ENCODE measurements at places on chromosomes 5 and 9.

GRCh38 chr5:143850050-143850683, 38.2 kb downstream of the HMHB1 start:
- DNase-seq: no peak

- DNase-seq: no peak
These were observed 106.2 kb downstream of the CEMIP2 start for GRCh38 chr9:71662082-71662481.

- no peak for DNase-seq
These were observed 188.6 kb downstream of the CARTPT start for GRCh38 chr5:71907608-71908145.

DNA sequence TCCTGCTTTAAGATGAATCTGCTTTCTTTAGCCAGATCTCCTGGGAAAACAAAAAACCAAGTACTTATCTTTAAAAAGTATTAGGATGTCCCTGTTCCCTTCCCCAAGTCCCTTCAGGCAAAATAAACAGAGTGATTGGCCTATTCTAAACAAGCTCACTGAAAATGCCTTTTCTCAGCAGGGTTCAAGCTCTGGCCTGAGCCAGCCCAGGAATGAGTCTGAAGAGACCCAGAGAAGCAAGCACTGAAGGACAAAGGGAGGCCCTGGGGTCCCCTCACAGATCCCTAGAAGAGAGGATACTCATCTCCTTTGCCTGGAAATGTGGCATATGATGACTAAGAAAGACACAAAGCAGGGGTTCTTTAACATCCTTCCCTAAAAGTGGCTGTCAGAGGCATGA, 66.8 kb upstream of the MAP1B start:
- DNase-seq: no peak

DNA sequence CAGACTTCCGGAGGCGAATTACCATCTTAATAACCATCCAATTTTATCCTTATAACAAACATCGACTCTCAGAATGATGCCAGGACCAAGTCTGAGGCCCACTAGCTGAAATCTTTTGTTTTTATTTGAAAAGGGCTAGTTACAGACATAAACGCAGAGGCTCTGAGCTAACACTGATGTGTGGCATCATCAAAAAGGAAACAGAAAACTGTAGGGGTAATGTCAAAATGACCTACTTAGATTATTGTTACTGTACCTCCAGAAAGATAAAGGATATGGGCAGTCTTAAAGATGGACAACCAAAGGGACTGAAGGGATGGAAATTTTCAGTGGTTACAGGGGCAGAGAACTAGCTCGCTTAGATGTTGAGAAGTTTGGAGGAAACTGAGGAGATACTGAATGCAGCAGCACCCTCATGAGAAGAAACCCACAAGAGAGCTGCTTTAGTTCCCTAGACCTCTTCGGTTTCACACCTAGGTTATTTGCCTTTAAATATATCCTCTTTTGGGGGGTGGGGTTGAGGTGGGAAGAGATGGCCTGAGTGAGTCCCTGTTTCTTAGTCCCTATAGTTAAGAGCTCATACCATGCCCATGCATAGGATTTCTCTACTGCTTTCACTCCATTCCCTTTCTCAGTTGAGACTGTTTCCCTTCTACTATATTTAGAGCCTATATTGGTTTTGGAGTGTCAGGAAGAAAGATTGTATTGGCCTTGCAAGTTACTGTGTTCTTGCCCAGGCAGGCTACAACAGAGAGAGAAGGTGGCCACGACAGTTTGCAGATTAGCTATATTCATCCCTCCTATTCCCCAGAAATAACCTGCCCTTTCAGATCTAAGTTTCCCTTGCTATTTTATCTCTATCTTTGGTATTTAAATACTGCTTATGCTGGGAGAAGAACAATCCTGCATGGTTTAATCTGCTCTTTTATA, 320.4 kb upstream of the EFNA5 start:
- no peak for DNase-seq

DNA sequence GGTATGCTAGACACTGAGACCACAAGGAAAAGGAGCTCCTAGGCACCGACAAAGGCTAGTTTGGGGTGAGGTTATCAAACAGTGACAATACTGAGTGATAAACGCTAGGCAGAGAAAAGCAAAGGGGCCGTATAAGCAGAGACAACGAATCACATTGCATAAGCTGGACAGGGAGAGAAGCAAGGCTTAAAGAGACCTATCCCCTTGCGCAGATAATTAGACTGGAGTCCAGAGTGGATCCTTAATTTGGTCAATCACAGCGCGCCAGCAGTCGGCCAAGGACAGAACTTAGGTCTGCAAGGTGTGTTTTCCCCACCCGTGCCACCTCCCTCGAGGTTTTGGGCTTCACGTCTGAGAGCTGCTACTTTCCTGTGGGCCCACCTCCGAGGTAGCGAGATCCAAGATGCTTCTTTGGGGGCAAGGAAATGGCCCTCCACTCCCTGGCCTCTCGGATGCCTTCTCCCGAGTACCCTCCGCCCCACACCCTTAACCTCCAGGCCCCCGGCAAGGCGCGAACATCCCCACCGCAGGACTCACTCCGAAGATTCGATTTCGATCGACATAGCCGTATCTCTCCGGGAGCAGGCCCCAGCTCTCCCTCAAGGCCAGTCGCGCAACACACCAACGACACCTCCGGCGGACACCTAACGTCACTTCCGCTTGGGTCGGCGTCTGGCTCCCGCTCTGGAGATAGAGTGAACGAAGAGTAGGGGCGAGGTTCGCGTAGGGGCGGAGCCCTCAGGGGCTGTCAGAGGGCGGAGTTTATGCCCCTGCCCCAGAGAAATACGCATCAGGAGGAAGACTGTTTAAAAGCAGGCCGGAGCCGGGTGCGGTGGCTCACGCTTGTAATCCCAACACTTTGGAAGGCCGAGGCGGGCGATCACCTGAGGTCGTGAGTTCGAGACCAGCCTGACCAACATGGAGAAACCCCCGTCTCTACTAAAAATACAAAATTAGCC, at the start of gene SMU1:
Gene SMU1, minus strand, starts transcription at position 629 of the 959 bp plus-strand sequence. Its CDS starts 66 bp downstream, at position 563.
- DNase-seq: peak; percentile 91

DNA sequence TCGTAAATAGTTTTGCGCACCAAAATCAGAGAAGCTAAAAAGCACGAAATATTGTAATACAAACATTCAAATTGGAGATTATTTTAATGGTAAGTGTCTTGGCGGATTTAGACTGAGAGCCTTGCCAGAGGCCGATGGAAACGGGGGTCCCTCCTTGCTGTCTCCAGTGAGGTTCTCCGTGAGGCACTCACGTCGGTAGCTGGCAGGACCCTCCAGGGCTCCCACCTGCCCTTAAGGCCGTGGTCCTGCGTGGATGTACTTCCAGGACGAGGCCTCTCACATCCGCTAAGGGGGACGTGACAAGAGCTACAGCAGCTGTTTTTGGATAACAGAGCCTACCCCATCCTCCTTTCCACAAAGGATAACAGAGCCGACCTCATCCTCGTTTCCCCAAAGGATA, 7.9 kb downstream of the NKD2 start:
- no peak for DNase-seq

GRCh38 chr9:37914154-37914551, 10.2 kb upstream of the SLC25A51 start:
- no peak for DNase-seq

GRCh38 chr5:154002511-154003020, 36.1 kb downstream of the FAM114A2 start:
- no peak for DNase-seq

DNA sequence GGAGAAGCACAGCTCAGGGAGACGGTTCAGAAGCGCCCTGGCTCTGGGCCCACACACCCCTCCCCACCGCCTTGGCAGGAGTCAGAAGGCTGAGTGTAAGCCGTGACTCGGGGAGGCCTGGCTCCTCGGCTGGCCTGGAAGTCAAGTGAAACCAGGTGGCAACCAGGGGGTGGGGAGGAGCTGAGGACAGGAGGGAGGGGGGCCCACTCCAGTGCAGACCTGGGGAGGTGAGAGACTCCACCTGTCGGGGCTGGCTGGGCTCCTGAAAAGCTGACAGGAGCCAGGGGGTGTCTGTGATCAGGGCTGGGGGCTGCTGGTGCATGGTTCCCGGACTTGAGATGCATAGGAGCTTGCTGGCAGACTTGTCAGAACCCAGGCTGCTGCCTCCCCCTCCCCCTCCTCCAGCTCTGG, 150.2 kb upstream of the PHYKPL start:
- no peak for DNase-seq

- DNase-seq: no peak
These were observed 139.9 kb downstream of the RFX3 start for GRCh38 chr9:3385871-3386270.

DNA sequence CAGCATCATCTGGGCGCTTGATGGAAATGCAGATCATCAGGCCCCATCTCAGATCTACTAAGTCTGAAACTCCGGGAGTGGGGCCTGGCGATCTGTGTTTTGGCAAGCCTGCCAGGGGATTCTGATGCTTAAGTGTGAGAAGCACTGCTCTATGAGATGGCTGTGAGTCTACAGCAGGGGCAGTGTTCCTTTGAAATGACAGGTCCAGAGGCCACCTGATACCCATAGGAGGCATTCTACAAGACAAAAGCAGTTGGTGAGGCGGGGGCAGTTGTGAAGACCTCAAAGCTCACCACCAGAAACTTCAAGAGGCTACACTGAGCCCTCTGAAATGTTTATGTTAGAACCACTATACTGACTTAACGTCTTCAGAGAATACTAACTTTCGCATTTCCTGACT, 86.9 kb upstream of the SPATA31D4 start:
- DNase-seq: no peak

- DNase-seq: no peak
These were observed 70.7 kb upstream of the PPP1R2B start for GRCh38 chr5:156779436-156779835.

DNA sequence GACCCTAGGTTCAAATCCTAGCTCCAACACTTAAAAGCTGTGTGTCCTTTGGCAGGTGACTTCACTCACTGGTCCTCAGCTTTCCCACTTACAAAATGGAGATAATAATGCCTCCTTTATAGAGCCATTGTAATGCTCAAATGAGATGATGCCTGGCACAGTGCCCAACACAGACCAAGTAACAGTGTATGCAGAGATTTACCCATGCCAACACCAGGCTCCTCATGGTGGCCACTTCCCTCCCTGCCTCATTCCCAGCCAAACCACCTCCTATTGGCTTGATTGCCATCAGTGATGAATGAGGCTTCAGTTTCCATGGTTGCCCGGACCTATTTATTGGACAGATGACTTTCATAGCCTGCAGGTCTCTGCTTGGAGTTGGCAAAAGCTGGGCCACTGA, 469.4 kb downstream of the CDK5RAP2 start:
- no peak for DNase-seq

DNA sequence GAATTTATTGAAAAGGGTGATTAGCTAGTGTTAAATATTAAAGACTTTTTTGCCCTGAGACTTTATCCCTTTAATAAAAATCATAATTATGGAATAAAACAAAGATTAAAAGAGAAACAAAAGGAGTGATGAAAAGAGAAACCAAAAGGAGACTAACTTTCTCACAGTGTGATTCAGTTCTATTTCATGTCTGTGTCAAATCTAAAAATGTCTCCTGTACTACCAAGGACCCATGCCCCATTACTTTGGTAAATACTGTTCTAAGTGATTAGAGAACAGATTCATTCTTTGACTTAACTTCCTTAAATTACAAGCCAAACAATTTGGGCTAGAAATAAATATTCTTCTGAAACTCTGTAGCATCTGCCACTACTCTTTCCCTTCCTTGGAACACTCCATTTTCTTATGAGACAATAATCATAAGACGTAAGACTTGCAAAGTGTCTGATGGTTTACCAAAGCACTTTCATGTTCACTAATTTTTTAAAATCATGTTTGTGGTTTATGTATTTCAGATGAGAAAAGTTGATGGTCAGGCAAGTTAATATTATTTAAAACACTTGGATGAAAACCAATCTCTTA, 319.0 kb downstream of the EBF1 start:
- DNase-seq: no peak

DNA sequence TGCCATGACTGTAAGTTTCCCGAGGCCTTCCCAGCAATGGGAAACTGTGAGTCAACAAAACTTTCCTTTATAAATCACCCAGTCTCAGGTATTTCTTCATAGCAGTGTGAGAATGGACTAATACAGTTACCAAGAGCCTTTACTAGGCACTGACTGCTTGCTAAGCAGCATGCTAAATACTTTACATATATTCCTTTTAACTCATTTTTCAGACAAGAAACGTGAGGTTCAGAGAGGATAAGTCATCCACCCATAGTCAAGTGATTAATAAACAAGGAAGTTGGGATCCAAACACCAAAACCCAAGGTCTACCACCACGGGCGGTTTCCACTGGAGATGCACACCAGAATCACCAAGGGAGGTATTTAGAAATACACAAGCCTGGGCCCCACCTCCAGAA, 50.8 kb downstream of the GABBR2 start:
- DNase-seq: no peak

GRCh38 chr9:105093685-105094084, 150.8 kb upstream of the SLC44A1 start:
- no peak for DNase-seq

- no peak for DNase-seq
These were observed 334.0 kb upstream of the PUM3 start for GRCh38 chr9:3177936-3178335.

DNA sequence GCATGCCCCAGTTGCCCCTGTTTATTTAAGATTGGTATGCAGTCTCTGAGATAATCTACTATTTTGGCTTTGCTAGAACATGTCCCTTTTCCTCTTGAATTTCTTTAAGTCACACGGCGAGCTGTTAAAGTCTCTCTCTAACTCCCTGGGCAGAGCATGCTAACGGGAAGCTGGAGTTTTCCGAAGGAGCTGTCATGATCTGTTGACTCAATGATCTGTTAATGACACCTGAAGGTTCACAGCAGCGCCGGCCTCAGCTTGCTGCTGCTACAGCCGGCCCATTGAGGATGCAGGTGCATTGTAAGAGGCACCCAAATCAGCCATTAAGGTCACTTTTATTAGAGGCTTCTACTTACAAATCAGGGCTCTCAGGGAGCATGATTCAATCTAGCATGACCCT, 1203.4 kb downstream of the MAT2B start:
- no peak for DNase-seq

GRCh38 chr5:132439521-132440089, 51.0 kb downstream of the IRF1 start:
- DNase-seq: no peak

DNA sequence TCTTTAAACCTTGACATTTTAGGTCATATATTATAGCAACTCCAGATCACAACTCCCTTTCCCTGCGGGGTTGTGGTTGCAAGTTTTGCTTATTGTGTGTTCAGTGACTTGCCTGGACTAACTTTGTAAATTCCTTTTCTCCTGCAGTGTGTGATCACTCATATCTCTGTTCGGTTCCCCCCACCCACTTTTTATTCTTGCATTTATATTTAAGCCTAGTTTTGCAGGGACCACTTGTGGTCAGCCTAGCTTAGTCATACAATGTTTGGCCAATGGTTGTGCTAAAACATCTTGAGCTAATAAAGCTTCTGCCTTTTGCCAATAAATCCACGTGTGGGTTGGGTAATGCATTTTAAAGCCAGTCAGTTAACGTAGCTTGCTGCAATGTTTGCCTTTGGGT, 146.5 kb upstream of the IRX4 start:
- DNase-seq: no peak

- no peak for DNase-seq
These were observed 160.5 kb downstream of the UNC13B start for GRCh38 chr9:35322075-35322885.

- no peak for DNase-seq
These were observed 1613.6 kb upstream of the WWC1 start for GRCh38 chr5:166677891-166678290.

GRCh38 chr5:86125731-86126601, 491.8 kb upstream of the COX7C start:
- no peak for DNase-seq

- no peak for DNase-seq
These were observed 39.0 kb downstream of the FAM240B start for GRCh38 chr9:38680837-38681445.

Measured in activated CD4-positive, alpha-beta T cell treated with anti-CD3 and anti-CD28 coated beads, Interleukin-2, amount 50 U/mL, for 4 hours (primary cell).